ENCODE measurements at places on chromosomes 5 and 9.

DNA sequence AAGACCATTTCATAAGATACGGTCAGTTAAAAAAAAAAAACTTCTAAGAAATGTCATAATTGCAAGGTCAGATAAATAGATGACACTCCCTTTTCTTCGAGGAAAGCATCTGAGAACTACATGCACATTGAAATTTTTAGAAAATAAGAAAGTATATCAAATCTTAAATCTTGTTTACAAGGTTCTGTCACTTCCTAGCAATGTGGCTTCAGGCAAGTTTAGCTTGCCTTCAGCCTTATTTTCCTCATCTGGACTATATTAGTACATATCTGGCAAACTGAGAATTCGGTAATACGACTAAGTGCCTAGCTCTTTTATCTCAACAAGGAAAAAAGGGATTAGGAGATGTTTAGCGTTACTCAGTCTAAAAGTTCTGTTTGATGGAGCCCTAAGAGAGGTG lies 32.5 kb upstream of the OR2K2 start:
- DNase-seq, result no peak

GRCh38 chr5:78328585-78329173 lies 31.7 kb upstream of the SCAMP1 start:
- no peak for DNase-seq

DNA sequence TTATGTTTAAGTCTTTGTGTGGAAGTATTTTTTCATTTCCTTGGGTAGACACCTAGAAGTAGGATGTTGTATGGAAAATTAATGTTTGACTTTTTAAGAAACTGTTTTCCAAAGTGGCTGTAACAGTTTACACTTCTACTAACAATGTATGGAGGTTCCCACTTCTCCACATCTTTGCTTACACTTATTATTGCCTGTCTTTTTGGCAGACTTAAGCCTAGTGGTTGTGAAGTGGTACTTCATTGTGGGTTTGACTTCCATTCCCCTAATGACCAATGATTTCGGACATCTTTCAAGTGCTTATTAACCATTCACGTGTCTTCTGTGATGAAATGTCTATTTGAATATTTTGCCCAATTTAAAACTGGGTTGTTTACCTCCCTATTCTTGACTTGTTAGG lies 91.5 kb upstream of the CDKN2B start:
- no peak for DNase-seq

DNA sequence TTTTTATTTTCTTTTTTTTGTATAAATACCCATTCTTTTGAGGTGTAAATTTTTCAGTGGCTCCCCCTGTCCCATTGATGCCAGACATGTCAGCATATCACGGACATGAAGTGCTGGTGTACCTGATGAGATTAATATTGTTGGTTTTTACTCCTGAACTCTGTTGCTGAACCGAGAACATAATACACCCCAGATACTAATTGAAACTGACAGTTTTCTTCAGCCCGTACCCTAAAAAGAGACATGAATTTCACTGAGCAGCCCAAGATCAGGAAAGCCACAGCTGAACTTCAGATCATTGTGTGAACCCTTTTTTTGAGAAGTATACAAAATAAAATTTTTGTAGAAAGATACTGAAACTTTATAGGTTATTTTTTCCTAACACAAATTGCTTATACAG lies 75.7 kb downstream of the PRDM9 start:
- DNase-seq, result no peak

DNA sequence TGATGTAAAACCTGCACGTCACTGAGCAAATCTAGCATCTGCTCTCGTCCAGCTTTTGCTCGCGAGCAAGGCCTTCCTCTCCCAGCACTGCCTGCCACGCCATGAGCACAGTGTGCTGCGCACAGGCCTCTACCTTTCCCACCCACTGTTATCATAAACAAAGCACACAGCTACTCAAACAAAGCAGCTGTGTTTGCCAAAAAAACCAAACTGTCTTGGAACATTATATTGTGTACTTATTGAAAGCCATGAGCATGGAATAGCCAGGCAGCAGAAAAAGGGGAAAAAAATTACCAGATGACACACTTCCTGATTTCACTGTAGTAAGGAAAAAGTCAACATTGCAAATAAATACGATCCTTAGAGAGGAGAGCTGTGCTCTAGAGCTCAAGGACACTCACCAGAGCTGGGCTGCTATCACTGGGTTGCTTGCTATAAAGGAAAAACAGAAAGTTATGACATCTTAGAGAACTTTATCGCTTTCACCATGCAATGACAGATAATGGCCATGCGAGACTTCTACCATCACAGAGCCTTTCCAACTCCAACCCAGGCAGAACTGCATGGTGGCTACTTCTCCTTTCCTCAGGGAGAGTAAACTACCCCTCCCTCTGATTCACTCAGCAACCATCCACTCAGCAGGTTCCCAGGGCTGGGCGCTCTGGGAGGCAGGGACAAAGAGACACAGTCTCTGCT lies 69.6 kb downstream of the EPB41L4B start:
- peak; percentile 5 for DNase-seq

- no peak for DNase-seq
Observed at GRCh38 chr9:6479959-6480358, 67.0 kb downstream of the UHRF2 start.
